Fibroblast of mammary gland (primary cell): ENCODE measurements at places on chromosomes 4 and X.

DNA sequence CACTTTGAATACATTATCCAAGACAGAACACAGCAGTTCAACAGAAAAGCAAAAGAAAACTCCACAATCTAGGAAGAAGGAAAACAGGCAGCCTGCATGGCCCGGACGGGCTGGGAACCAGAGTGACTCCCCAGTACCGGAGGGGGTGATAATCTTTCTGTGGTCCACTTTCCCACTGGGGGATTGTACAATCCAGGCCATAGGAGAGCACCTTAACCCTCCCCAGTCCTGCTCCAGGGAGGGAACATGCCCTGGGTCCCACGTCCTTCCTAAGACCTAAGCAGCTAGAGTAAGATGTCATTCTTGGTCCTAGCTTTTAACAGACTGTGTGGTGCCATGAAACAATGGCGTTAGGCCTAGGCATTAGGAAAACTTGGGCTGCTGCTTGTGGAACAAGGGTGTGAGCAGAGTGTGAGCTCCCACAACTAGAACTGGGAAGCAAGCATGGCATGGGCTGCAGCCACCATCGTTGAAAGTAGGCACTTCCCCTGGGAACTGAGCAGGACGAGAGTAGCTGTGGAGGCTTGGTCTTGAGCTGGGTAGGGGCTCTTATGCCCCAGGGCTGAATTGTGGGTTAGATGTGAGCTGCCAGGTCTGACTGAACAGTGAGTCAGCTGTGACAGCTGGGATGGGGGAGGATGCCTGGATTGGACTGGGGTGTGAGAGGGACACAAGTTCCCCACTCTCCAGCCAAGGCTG is 42.4 kb downstream of the NAT8L start:
- DNase-seq = peak; percentile 52

GRCh38 chrX:102728646-102729045 is 8.1 kb downstream of the GPRASP3 start:
- no peak for DNase-seq

GRCh38 chr4:7864685-7865084 is 75.0 kb downstream of the AFAP1 start:
- DNase-seq = no peak

- DNase-seq = no peak
Measured at GRCh38 chrX:153487590-153488071, 7.1 kb upstream of the BGN start.

- DNase-seq = no peak
Measured at GRCh38 chr4:2095236-2096072, 36.3 kb downstream of the NAT8L start.

- DNase-seq = no peak
Measured at GRCh38 chr4:118814891-118815290, 21.0 kb downstream of the SEC24D start.

- no peak for DNase-seq
Measured at GRCh38 chr4:47483745-47484144, 1.3 kb upstream of the ATP10D start.

- DNase-seq = no peak
Measured at GRCh38 chr4:128290526-128290925, 2.9 kb upstream of the PGRMC2 start.

- DNase-seq = no peak
Measured at GRCh38 chrX:107323786-107324492, 117.5 kb downstream of the DNAAF6 start.

DNA sequence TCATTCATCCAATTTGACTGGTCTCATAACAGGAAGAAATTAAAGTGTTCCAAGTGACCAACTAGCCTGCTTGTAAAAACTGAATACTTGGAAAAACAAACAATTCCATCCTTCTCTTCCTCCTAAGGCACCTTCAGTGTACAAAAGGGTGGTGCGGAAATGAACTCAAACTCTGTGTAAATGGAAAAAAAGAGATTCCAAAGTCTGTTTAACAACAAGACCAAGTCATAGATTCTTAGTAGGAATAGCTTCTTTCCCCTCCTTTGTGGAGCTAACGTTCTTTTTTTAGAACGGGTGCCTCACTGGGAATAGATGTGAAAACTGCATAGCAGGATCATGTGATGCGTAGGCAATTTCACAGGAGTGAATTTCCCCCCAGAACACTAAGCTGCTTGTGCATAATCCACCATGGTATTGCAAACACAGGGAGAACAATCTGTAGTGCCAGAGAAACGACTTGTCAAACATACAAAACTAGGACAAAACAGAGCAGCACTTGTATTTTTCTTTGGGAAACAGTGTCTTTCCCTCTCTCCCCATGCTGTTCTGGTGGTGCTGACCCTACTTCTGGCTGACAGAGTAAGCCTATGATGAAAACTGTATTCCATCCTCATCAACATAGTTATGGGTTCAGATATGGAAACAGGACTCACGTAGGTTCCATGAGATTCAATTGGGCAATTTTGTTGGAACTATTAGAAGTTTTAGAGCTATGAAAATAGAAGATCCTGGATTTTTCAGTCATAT is 13.2 kb upstream of the SOD3 start:
- no peak for DNase-seq

GRCh38 chr4:163440040-163440439 is 33.5 kb downstream of the TKTL2 start:
- DNase-seq = no peak

GRCh38 chr4:40246938-40247337 is 50.1 kb downstream of the RHOH start:
- no peak for DNase-seq

DNA sequence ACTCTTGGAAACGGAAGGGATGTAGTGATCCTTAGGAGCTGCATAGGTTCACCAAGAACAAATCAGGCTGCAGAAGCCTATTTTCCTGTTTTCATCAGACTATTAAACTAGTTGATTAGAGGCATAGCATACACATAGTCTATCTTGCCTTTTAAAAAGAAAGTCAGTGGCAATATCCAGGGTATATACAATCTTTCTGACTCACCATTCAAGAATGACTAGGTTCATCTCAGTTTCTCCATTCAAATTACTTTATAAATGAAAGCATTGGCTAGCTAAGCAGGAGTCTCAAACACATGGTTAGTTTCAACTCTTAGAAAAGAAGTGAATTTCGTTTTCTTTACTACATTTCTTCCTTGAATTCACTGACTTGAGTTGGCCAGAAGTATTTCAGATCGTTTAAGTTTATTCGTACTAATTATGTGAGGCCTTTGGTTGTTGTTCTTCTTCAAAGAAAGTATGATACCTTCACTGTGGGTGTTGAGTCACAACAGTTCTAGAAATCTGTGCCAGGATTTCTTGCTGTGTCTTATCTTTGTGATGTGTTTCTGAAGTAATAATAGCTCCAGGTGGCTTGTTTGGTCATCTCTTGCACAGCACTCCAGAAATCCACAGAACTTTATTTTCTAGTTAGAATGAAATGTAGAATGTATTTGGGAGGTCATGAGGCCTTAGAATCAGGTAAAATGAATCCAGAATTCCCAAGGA is 88.2 kb downstream of the AWAT2 start:
- DNase-seq = no peak

DNA sequence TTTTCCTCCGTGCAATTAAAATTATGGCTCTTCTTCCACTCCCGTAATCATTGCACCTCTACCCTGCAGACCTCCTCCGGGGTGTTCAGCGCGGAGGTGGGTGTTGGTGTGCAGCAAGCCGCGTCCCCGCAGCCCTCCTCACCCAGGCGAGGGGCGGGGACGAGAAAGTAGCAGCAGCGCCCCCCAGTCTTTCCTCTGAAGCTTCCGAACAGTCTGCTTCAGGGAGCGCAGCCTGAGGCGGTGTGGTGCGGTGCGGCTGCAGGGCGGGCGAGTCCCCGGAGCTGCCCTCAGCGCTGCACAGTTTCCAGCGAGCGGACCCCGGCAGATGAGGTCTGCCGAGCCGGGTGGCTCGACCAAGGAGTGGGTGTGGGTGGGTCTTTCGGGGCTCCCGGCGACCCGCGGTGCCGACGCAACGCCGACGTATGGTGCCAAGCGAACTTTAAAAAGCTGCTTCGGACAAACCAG is at the start of gene FRAS1:
TSS of gene FRAS1 (plus strand) at position 189 of the 465 bp plus-strand sequence. CDS start 687 bp downstream, outside the sequence.
- peak; percentile 27 for DNase-seq

DNA sequence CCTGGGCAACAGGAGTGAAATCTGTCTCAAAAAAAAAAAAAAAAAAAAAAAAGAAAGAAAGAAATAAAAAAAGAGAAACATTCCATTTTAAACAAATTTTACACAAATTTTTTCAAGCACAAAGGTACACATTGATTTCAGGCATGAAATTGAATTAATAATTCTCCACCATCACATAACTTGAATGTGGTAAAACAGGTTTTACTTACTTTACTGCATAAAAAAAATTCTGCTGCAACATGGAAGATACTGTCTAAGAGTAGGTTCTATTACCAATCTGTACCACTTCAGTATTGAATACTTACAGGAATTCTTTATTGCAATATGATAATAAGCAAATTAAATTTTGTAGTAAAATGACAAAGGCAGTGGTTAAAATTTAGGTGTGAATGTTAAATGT is 271.6 kb upstream of the ARSJ start:
- DNase-seq = no peak

DNA sequence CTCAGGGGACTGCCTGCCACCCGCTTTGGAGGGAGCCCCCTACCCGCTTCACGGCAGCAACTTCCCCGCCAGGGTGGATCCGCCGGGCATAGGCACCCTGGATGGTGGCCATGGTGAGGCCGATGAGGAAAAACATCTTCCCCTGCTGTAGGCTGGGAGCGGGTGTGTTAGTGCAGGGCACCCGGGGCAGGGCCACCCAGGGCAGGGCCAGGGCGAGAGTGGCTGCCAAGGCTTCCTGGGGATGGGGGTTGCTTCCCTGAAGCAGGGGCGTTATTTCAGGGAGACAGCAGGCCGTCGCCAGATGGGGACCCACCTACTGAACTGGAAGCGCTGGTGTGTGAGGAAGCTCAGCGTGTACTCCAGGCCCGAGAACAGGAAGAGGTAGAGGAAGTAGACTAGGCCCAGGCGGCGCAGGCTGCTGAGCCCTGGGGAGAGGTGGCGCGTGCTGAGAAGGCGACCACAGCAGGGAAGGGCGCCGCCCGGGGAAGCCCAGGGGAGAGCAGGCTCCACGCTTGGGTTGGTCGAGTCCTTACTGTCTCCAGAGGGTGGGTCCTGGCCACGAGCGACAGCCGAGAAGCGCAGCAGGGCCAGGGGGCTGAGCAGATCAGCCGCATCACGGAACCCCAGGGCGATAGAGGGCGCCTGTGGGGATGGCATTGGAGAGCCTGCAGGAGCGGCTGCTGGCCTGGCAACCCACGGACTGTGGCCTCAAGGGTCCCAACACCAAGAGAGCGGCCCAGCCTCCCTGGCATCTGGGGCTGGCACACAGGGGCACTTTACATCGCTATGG is 31.5 kb downstream of the NOP14 start:
- DNase-seq = no peak

- no peak for DNase-seq
Measured at GRCh38 chr4:62601737-62602136, 1401.6 kb downstream of the ADGRL3 start.

GRCh38 chr4:24793219-24794005 is 2.0 kb upstream of the SOD3 start:
- DNase-seq = peak; percentile 27

DNA sequence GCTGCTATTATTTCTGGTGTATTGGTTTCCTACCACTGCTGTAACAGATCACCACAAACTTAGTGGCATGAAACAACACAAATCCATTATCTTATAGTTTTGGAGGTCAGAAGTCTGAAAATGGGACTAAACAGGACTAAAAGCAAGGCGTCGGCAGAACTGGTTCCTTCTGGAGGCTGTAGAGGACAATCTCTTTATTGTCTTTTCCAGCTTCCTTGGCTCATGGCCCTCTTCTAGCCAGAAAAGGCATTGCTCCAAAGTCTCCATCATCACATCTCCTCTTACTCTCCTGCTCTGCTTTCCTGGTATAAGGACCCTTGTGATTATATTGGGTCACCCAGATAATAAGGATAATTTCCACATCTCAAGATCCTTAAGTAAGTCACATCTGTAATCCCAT is 121.9 kb downstream of the CLCN4 start:
- DNase-seq = no peak

DNA sequence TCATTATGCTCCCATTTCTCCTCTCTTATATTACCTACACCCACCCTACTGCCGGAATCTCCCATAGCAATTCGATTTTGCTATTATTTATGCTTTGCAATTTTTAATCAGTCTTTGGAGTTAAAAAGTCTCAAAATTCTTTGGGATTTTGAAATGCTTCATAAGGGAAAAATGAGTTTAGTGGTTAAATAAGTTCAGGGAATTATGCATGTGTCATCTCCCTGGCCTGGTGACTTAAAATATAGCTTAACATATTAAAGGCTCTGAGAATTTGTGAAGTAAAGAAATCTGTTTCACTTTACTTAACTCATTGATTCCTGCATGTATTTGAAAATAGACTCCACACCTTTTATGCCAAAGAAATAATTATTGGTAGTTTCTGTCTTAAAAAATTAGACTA is 185.1 kb upstream of the DIPK2B start:
- peak; percentile 28 for DNase-seq

DNA sequence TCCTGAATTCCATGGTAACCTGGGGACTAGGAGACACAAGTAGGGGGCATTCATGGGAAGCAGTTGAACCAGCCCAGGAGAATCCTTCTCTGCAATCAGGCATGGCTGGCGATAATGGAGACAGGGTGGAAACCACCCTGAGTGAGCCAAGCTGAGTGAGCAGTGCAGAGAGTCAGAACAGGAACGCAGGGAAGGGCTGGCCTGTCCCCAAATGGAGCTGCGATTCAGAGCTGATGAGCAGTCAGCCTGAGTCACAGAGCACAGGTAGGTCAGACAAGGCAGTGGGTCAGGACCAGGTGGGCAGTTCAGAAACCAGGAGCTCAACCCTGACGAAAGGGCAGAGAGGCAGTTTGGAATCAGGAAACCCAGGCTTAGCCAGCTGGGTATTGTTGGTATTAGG is 129.0 kb downstream of the BTC start:
- DNase-seq = no peak

DNA sequence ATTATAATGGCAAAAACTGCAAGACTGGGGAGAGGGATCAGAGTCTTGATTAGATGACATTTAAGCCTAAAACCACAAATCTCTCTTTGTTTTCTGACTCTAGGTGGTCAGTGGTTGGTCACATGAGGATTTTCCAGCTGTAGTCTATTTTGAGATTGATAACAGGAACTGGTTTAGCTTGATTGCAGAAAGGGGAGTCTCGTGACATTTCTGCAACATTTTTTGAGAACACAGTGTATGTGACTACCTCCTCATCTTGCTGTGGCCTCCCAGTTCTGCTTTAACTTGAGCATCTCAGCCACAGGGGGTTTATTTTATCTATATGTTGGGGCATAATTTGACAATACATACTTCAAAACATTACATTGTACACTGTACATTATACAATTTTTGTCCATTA is 726.4 kb upstream of the MAGEB2 start:
- DNase-seq = no peak

DNA sequence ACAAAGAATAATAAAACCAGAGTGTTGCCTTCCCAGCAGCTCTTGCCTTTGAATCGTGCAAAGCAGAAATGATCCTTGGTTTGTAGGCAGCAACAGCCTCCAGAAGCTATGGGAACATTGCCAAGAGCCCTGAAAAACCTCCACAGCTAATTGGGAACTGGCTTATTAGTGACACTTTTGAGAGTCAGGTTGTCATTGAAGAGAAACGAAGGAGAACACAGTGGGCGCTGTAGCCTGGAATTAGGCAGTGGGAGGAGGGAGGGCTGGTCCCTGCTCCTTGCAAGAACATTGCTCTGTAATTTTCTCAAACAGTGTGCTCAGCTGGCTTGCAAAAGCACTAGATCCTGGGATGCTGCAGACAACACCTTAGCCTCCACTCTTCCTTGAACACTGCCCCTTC is 331.5 kb upstream of the EMCN start:
- no peak for DNase-seq

GRCh38 chr4:184283659-184284335 is 66.1 kb upstream of the ENPP6 start:
- DNase-seq = no peak
